ENCODE measurements at places on chromosomes 4 and X.

DNA sequence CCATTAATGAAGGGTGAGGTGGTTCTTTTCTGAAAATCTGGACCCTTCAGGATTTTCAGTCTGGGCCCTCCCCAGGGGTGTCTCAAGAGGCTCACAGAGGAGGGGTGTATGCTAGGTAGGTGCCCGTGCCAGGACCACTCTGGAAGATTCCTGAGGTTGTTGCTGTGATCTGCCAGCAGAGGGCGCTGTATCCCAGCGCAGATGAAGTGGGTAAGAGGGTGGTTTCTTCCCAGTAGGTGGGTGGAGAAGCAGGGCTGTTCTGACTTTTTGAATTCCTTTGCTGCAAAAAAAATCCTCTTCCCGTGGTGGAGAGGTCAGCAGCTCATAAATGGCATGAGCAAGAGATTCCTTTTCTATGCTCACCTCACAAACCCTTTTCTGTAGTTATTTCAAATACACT lies 51.1 kb downstream of the SCML1 start:
- no peak for DNase-seq

GRCh38 chr4:149531861-149532260 lies 283.8 kb downstream of the IQCM start:
- DNase-seq: no peak

DNA sequence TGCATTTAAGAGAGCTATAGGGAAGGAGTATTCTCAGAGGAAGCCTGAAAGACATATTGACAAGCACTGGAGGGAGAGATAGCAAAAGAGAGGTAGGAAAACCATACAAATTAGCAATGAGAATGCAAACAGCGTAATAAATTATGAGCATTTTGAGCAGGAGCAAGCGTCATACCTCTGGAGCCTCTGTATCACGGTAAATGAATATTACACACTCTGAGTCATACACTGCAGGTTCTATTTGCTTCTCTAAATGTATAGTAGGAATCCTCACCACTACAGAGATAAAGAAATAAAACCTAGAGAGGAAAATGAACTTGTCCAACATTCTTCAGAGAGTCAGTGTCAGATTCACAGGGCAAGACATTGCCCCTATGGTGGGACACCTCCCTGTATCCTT lies 46.4 kb upstream of the GABRE start:
- no peak for DNase-seq

- no peak for DNase-seq
Observed at GRCh38 chrX:153447581-153447960, 1.7 kb upstream of the TREX2 start.

DNA sequence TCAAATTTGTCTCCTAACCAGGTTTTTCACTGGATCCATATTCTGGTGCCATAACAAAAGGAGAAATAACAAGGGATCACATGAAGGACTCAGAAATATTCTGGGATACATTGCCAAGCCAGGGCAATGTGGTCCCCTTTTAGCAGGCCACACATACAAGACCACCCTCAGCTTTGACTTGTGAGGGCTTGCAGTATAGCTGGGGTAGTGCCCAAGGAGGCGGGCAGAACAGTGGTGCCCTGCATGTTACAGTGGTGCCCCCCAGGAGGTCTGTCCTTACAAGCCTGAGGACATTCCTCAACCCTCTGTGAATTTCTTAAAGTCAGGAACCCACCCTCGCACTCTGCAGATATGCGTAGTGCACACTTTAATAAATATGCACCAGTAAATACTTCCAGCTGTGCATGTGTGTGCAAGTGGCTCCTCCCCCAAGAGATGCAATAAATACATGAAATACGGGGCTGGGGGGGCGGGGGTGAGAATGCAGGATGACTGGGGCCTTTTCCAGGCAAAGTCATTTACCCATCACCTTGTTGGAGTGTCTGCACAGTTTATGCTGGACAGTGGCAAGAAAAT lies 34.4 kb upstream of the TBL1X start:
- DNase-seq: no peak

All from activated CD8-positive, alpha-beta memory T cell treated with anti-CD3 and anti-CD28 coated beads for 4 hours (primary cell).